ENCODE measurements at places on chromosomes 5 and 9.

- peaks cover 6% of the 10 kb centered on the region for H3K36me3 ChIP-seq
- peaks cover 16% of the 10 kb centered on the region for H3K27me3 ChIP-seq
- H3K4me3 ChIP-seq = peak overlapping the region; percentile 44
- H3K27ac ChIP-seq = peak overlapping the region; percentile 16
- DNase-seq = no peak
- peaks cover 13% of the 10 kb centered on the region for H3K4me1 ChIP-seq
These were observed 100.4 kb downstream of the TRIM36 start for GRCh38 chr5:115069087-115069968.

DNA sequence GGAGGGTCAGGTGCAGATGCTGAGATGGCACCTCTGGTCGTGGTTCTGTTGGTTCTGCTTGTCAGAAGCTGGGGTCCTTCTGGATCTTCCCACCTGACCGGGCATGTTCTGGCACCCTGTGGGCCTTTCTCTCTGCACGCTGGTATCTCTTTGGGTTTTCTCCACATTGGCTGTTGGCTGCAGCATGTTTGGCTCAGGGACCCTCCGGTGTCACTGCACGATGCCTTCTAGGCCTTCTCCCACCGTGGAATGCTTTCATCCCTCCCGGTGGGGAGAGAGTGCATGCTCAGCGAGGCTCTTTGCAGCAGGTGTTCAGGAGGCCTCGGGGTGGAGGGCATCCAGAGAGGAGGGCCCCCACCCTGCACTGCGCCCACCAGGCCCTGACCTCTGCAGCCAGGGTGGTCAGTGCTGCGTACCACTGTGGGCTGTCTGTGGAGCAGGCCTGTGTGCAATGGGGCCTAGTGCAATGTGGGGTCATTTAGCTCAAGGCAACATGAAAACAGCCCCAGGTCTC, 119.4 kb downstream of the WNK2 start:
- H3K4me1 ChIP-seq = no peaks in the 10 kb centered on the region
- H3K27me3 ChIP-seq = peaks cover 14% of the 10 kb centered on the region
- H3K4me3 ChIP-seq = no peak overlapping the region
- H3K27ac ChIP-seq = no peak overlapping the region
- peaks cover 5% of the 10 kb centered on the region for H3K36me3 ChIP-seq

DNA sequence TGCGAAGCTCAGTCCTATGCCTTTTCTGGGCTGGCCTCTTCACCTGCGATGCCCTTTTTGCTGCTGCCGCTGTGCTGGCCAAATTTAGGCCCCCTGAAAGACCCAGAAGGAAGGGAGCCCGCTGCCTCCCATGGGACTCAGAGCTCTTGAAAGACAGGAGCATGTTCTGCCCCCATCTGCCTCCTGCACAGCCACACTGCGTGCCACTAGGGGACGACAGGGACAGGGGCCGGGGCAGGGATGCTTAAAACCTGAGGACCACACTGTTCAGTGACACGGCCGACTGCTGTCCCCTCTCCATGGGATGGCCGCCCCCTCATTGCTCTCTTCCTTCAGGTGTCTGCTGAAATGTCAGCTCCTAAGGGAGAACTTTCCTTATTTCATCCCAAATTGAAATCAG, 132.4 kb downstream of the ADAMTS2 start:
- H3K27ac ChIP-seq = no peak overlapping the region
- H3K4me1 ChIP-seq = no peaks in the 10 kb centered on the region
- no peaks in the 10 kb centered on the region for H3K36me3 ChIP-seq
- peaks cover 33% of the 10 kb centered on the region for H3K27me3 ChIP-seq
- no peak for DNase-seq

- H3K27me3 ChIP-seq = no peaks in the 10 kb centered on the region
- no peak overlapping the region for H3K27ac ChIP-seq
- no peak overlapping the region for H3K4me3 ChIP-seq
- no peaks in the 10 kb centered on the region for H3K4me1 ChIP-seq
- DNase-seq = no peak
These were observed 567.2 kb downstream of the CAAP1 start for GRCh38 chr9:26325444-26325829.

Data from effector memory CD8-positive, alpha-beta T cell (primary cell).